Ecto neural progenitor cell (in vitro differentiated cells): ENCODE measurements at places on chromosomes 4 and X.
A peak's percentile ranks its signal among the peaks of the same experiment; 100 is the strongest.

GRCh38 chrX:40006106-40007017 is 91.4 kb downstream of the BCOR start:
- peak; percentile 81 for DNase-seq

DNA sequence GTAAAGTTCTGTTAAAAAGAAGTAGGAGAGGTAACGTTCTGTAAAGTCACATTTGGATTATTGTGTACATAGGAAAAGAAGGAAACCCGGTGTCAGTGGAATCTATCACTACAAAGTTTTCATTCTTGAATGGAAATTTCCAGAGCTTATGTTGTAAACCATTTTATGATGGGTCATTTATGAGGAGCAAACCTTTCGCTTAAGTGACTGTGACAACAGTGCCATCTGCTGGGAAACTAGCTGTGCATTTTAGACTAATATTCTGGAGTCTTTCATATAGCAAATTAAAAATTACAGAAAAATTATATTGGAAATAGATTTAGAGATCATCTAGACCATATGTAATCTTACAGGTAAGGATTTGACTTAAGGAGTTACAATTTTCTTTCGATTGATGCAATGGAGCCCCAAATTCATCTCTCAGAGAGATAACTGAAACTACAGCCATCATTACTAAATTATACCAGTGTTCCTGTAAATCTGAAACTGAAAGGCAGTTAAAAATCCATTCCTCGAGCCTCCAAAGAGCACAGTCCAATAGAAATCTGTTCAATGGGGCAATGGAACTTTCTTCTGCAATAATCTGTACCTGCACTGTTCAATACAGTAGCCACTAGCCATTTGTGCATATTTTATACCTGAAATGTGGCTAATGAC is 26.9 kb downstream of the ASB9 start:
- DNase-seq = no peak

GRCh38 chrX:100584611-100585010 is at the start of gene TNMD:
TSS of gene TNMD (plus strand) at chrX:100584936. CDS start at chrX:100585019, 83 bp downstream.
- DNase-seq = no peak

GRCh38 chrX:40062525-40063155 is 35.1 kb downstream of the BCOR start:
- no peak for DNase-seq

GRCh38 chrX:10404436-10404835 is 215.9 kb downstream of the MID1 start:
- DNase-seq = no peak

DNA sequence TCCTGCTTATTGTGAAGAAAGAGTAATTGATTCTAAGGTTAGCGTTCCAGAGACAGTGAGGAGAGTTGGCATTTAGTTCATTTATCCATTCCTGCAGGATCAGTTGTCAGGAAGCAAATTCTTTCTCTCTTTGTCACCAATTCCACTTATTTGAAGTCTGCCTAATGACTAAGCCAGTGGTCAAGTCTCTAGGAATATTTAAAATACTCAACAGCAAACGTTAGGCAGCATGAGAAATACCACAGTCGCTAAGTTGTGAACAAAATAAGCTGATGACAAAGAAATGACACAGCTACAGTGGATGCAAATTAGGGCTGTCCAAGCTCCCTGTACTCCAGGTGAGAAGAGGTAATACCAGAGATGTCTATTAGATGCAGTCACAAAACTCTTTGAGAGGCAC is 6.6 kb upstream of the MAGEB17 start:
- DNase-seq = no peak

DNA sequence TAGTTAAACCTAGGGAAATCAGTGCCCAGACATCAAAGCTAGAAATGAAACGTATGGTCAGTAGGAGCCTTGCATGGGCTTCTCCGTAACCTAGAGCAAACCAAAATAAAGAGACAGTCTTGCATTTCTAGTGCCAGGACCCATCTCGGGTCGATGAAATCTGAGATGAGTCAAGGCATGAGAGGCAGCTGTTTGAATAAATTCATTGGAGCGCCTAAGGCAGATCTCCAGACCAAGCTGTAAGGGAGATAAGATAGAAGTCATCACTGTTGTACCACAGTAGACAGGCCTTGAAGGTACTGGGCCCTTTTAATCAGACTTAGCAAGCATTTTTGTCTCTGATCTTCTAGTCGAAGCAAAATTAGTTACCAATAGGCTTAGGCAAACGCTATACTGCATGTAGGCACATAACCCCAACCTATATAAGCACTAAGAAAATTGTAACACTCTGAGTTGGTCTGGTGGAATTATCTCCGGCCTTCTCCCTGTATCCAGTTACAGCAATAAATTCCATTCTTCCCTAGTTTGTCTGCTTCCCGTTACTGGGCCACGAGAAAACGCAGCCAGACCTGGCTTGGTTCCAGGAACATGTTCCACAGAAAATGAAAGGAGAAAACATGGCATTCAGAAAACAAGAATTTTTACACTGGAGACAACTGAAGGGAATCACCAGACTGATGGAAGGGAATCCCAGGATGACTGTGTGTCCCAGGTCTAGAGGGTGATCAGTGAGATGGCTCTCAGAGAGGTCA is 21.1 kb upstream of the PAPSS1 start:
- no peak for DNase-seq

- DNase-seq = no peak
These were observed 48.3 kb upstream of the FAM9A start for GRCh38 chrX:8849458-8849857.

GRCh38 chr4:157219711-157220370 is 687 bp upstream of the GRIA2 start:
- no peak for DNase-seq

DNA sequence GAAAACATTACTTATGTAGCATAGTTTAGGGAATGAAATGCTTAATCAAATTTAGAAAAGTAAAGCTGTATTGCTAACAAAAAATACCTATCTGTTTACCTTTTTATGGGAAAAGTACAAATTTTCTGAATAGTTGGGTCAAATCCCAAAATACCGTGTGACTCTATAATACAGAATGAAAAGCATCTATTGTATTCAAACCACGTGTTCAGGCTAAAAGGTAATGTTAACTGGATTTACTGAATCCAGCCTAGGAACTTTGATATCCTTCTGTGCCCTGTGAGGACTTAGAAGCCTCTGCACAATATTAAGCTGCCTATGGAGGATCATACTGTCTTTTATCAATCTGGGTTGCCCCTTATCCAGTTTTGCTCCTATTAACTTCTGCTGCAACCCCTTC is 36.3 kb upstream of the AGA start:
- no peak for DNase-seq

DNA sequence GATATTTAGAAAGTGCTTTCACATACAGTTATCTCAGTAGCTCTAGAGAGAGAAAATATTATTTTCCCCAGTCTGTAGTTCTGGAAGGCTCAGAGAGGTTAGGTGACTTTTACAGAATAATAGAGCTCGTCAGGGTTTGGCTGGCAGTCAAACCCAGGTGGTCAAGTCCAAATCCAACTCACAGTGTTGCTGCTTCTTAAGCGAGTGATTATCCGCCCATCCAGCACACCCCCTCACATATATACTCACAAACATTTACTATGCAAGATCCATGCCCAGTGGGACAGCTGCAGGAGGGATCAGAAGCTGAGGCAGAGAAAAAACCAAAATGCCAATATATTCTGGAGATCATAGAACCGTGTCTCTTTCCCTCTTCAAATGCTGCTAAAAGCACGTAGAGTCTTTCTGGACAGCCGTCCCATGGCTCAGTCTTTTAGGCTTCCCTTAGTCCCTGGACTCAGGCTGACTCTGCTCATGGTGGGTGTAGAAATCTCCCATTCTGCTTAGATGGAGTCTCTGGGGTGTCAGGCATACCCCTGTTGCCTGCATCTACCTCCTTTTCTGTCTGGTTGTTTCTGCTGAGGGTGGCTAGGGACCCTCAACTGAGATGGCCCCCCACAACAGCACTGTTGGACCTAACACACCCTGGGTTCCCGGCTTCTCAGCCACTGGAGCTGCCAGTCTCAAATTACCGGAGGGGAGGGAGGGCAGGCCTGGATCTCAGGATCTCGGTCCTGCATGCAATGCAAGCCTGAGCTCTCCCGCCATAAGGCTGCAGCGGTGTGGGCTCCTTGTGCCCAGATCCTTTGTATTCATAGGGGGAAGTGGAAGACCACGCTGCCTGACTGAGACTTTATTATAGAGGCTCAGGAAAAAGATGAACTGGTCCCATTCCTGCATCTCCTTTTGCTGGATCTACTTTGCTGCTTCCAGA is at the start of gene CHRNA9:
Gene CHRNA9, plus strand, starts transcription at position 743 of the 934 bp plus-strand sequence. Its CDS starts 135 bp downstream, at position 878.
- peak; percentile 64 for DNase-seq

- DNase-seq = no peak
These were observed 44.7 kb upstream of the BCOR start for GRCh38 chrX:40142417-40142816.

DNA sequence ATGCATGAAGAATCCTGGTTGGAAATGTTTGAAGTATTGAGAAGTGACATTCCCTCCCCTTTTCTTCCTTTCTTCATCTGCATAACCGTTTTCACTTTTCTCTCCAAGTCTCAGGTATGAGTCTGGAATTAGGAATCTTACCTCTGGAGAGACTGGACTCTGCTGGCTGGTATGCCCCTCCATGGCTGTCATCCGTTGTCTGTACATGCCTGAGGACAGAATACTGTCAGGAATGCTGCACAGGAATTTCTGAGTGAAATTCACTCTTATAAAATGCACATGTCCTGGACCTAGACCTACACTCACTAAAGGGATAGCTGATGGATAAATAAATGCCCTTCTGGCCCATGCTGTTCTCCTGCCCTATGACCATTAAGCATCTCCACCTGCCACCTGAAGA is 179.5 kb downstream of the MSN start:
- DNase-seq = no peak

DNA sequence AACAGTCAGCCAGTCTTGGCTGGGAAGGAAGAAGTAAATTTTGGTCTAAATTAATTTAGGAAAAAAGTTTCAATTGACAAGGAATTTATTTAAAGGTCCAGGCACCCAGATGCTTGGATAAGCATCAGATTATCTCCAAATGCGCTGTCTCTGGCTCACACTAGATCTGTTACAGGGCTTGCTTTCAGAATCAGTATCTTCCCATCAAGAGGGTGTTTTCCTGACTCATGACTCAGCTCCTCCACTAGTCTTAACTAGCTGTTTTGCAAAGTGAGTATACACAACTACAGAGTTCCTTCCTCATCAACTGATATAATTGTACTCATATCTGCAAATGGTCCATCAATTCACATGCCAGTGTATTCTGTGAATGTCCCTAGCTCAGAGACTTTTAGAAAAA is 482.1 kb upstream of the CPEB2 start:
- no peak for DNase-seq

DNA sequence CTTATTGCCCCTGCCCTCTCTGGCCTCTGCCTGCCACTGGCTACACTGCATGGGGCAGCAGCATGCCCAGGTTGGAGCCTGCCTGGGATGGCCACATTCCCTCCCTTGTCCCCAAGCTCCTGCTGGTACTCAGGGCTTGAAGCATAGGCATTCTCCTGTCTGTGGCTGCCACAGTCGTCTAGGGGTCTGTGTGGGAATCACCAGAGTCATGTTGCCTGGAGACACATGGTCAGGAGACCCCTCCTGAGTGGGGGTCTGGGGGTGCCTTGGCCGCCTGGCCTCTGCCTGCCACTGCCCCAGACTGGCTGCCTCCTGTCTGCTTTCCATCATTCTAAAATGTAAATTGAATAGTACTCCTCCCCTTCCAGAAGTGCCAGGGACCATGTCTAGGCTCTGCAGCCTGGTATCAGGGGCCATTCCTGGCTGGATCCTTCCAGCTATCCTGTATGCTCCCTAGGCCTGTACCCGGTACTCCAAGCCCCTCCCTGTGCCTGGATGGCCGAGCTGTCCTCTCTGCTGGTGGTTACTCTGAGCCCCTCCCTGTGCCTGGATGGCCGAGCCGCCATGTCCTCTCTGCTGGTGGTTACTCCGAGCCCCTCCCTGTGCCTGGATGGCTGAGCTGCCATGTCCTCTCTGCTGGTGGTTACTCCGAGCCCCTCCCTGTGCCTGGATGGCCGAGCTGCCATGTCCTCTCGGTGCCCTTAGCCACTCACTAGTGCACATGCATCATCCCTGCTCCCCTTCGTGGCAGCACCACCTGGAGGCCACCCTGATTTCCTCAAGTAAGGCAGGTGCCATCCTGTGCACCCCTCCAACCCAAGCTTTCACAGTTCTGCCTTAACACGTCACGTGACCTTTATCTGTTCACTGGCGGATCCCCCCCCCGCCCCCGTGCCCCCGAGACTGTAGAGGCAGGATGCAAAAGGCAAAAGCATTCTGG is 5.5 kb upstream of the NKX1-1 start:
- peak; percentile 41 for DNase-seq

DNA sequence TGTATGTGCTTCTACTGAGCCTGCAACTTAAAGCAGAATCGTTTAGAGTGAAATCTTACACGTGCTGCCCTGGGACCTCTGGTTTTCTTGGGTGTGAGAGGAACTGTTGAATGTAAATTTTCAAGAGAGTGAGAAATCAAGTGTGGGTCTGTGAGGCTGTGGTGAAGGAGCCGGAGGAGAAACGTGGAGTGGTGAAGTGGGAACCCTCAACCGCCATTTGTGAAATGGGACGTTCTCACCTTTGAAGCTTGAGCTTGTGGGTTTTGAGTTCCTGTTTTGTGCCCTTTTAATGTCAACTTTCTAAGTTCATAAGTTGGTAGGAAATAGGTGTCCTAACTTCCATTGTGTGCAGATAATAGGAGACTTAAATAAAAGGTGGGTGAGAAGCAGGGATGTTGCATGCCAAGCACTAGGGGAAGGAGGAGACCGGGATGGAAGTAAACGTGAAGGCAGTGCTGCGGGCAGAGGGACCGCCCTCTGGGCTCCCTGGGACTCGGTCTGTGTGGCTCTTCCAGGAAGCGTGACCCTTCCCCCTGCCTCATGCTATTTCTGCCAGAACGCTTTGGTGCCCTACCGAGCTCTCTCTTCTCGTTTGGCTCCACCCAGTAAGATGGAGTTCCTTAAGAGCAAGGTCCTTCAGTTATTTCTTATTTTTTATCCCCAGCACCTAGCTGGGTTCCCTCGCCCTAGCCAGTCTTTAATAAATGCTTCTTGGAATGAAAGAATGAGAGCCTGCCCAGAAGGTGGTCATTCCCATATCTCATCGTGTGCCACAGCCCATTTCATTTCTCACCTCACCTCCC is 56.0 kb downstream of the TMEM131L start:
- no peak for DNase-seq

- no peak for DNase-seq
These were observed 510.6 kb upstream of the BOD1L1 start for GRCh38 chr4:14138106-14138505.

- DNase-seq = no peak
These were observed 32.8 kb downstream of the NPY2R start for GRCh38 chr4:155241225-155241624.

GRCh38 chrX:103171353-103171752 is 43.6 kb upstream of the BEX4 start:
- no peak for DNase-seq

DNA sequence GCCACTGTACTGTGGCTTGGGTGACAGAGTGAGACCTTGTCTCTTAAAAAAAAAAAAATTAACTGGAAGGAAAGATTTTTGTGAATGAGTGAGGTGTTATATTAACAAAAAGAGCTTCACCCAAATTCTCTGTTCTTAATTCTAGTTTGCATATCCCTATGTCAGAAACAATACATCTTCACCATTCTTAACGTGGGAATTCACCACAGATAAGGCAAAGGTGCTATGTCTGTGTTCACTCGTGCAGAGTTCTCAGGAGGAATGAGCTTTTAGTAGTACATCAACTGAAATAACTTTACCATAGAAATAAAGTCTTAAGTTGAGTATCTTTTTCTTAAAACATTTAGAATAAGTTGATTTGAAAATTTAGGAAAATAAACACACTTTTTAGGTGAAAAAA is 135.1 kb downstream of the RAPGEF2 start:
- DNase-seq = no peak

- DNase-seq = no peak
These were observed 23.8 kb downstream of the MSL3 start for GRCh38 chrX:11781734-11782370.
